Inflammatory macrophage (primary cell): ENCODE measurements at places on chromosomes 12 and 14.

GRCh38 chr14:32986791-32987540 is 48.3 kb downstream of the NPAS3 start:
- DNase-seq: no peak

DNA sequence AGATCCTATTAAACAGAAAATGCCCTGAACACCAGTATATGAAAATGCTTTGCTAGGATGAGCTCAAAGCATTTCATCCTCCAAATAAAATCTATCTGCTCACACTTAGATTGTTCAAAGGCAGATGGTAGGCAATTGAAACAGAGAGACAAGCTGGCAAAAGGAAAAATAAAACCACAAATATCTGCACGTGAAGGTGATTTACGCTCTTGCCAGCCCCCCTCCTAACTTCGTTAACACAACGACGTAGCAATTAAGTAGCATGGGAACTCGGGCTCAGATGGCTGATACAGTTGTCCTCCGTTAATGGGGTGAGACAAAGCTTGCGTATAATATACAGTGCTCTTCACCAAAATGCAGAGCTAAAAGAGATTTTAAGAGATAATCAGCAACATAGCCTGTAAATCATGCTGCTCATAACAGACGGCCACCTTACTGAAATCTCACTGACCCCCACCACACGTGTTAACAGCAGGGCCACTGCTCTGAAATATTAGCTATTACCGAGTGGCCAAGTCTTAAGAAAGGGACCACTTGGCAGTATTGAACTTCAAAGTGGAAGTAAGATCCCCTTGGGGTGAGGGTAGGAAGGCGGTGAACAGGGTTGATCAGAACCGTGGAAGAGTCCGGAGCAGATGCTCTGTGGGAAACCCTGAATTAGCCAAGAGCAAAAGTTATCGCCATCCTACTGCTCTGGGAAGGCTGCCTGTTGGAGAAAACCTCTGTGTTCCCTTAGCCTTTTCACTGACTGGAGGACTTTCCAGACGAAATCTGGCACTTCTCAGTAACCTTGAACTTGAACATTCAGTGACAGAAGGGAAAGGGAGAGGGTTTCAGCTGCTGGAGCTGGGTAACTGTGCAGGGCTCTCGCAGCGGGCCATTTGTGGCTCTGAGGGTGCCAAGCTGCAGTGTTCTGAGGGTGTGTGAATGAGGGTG is 23.1 kb downstream of the ETV6 start:
- no peak for DNase-seq

GRCh38 chr12:24418157-24418556 is 468.7 kb upstream of the SOX5 start:
- DNase-seq: no peak

GRCh38 chr12:89051065-89051677 is 301.1 kb downstream of the DUSP6 start:
- DNase-seq: peak; percentile 64

GRCh38 chr14:22671622-22672021 is 27.5 kb upstream of the OR6J1 start:
- no peak for DNase-seq

GRCh38 chr12:10720974-10721650 is 2.0 kb downstream of the YBX3 start:
- no peak for DNase-seq

GRCh38 chr14:53865711-53866110 is 90.9 kb downstream of the BMP4 start:
- no peak for DNase-seq

DNA sequence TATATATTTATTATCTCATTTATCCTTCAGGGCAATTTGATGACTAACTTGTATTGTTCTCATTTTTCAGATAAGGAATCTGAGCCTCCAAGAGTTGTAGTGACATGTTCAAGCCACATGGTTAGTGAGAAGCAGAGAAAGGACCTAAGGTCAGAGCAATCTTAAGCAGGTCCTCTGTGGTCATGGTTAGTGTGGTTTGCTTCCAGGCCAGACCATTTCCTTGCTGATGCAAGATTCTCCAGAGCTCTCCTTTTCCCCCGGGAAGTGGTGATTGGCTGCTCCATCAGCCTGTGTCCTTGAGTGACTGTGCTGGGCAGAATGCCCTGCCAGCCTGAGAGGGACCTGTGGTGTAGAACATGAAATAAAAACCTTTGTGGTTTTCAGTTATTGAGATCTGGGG is 141.3 kb downstream of the KTN1 start:
- no peak for DNase-seq

DNA sequence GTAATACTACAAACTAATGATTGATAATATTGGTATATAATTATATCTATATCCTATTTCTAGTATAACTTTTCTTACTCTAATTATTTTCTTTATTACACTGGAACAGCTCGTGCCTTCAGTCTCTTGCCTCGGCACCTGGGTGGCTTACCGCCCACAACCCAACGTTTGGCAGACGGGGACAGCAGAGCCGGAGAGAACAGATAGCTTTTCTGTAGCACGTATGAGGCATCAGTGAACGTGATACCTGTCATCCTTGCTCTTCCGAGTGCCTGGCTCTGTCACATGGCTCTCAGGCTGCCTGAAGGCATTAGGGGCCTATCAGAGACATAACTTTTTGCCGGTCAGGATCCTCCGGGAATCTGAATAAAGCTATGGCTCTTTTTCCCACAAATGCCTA is 5.5 kb downstream of the PUS1 start:
- DNase-seq: no peak

- DNase-seq: no peak
These were observed 233.2 kb downstream of the DACT1 start for GRCh38 chr14:58870961-58871360.

- no peak for DNase-seq
These were observed 114.2 kb upstream of the SINHCAF start for GRCh38 chr12:31440134-31440533.

- DNase-seq: no peak
These were observed 86.9 kb downstream of the FSCB start for GRCh38 chr14:44420226-44420625.

- DNase-seq: peak; percentile 37
These were observed 21.3 kb downstream of the GCH1 start for GRCh38 chr14:54881235-54881760.

DNA sequence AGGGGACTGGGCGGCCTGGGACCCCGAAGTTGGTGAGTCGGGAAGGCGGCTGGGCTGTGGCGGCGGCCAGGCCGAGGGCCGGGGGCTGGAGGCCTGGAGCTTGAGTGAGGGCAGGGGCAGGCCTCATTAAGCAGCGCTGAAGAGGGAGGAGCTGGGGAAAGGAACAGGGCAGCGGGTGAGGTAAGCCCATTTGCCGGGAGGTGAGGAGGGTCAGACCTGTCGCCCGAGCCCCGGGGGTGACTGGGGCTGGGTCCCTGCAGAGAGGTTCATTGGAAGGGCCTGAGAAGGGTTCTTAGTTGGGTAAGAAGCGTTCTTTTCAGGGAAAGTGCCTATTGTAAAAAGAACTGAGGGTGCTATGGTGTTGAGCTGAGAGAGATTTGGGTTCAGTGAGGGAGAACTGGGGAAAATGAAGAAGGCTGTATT is 441 bp downstream of the RAB5B start:
- no peak for DNase-seq
